ENCODE measurements at places on chromosomes 4 and X. TPM values are rescaled to one million over a fixed set of nuclear protein-coding genes. Genes with fewer than 3 reads are reported as not detected.

The CLCN4 gene
- not detected for total RNA-seq

The CD40LG gene
- total RNA-seq, result 3.1 TPM

The SRPK3 gene
- total RNA-seq, result 0.09 TPM

The XG gene
- total RNA-seq, result not detected

The SCML2 gene
- 2.5 TPM for total RNA-seq

The NUDT10 gene
- 3.5 TPM for total RNA-seq

DNA sequence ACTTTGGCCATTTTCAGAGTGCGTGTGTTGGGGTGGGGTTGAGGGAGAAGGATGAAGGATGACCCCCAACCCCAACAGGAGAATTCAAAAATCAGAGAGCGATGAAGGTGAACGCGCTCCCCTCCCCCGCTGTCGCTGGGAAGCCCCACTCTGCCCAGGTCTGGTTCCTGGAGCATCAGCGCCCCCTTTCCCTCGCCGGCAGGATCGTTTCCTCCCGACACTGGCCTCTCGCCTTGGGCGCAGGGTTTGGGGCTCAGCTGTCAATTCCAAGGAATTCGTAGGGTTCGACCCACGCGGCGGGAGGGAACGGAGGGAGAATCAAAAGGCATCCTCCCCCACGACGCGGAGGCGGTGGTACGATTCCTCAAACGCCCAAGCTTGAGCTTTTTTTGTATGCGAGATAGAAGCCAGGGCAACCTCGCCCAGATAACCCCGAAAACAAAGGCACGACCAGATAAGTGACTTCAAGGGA is 1.0 kb upstream of the PDGFRA start:
- DNase-seq, result peak; percentile 74

- DNase-seq, result no peak
These were observed 120.9 kb downstream of the ARHGEF9 start for GRCh38 chrX:63664083-63664482.

GRCh38 chr4:173703021-173703420 is 173.0 kb upstream of the HAND2 start:
- DNase-seq, result no peak

DNA sequence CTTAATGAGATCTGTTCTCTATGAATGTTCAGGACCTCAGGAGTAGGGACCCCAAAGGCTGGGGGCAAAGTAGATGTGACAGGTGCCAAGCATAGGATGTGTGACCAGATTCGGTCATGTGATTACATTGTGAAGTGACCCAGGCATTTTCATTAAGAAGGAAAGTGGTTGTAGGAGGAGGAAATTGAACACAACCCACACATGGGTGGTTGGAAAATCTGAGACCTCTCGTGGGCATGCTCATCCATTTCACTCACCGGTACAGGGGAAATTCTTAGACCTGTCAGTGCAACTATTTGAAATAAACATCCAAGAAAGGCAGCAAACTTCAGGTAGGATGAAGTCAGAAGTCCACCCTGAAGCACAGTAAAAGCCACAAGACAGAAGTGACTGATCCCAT is 43.5 kb upstream of the CD99 start:
- DNase-seq, result peak; percentile 63

- no peak for DNase-seq
These were observed 115.5 kb upstream of the TMEM150C start for GRCh38 chr4:82677327-82677726.

- DNase-seq, result peak; percentile 75
These were observed 164.9 kb downstream of the MAML3 start for GRCh38 chr4:139988863-139989765.

DNA sequence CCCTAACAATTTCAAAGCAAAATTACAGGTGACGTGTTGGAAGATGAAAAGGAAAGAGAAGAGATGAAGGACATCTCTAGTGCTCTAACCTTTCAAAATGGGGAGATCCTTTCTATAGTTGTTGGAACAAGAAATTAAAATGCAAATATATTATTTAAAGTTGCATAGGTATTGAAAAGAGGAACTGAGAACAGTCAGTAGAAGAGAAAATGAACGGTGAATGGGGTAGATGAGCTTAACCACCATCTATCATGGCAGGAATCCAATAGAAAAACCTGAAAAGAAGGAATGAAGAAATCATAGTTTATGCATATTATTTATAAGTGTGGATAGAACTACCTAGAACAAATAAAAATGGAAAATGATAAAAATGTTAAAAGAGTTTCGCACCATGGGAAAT is 42.0 kb downstream of the ANXA5 start:
- no peak for DNase-seq

- DNase-seq, result no peak
These were observed 2329.9 kb downstream of the ARAP2 start for GRCh38 chr4:33914386-33914785.

- no peak for DNase-seq
These were observed 91.3 kb upstream of the MAGEC2 start for GRCh38 chrX:142296421-142296820.

DNA sequence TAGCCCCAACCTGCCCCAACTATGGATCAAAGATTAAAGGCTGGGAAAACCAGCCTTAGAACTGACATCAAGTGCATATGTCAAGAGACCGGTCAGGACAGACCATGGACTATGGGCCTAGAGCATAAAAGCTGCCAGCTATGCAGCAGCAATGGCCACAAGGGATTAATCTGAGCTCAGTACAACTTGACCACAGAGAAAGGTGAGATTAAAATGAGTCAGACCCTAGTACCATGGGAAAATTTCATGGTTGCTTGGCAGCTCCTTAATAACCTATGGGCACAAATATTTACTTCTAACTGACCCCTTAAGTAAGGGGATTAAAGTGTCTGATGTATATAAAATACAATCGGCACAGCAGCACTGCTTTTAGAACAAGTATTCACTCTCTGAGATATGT is 54.4 kb downstream of the CBR4 start:
- no peak for DNase-seq

Measured in activated CD8-positive, alpha-beta T cell treated with anti-CD3 and anti-CD28 coated beads for 36 hours (primary cell).